ENCODE measurements at places on chromosomes 2 and 18. TPM values are rescaled to one million over a fixed set of nuclear protein-coding genes. Genes with fewer than 3 reads are reported as not detected.

Gene HOXD8
- total RNA-seq: 3.4 TPM

Gene NOL4
- not detected for total RNA-seq

Gene PRLH
- total RNA-seq: not detected

Gene FBXO41
- total RNA-seq: 0.22 TPM

Gene ALPI
- not detected for total RNA-seq

Gene SCN7A
- total RNA-seq: 3.9 TPM

Gene TCF7L1
- 9.8 TPM for total RNA-seq

Gene SGPP2
- 0.06 TPM for total RNA-seq

GRCh38 chr2:99545066-99545465 lies 55.2 kb upstream of the REV1 start:
- no peak for DNase-seq

GRCh38 chr2:96648306-96648930 lies 5.9 kb downstream of the FER1L5 start:
- DNase-seq: no peak

DNA sequence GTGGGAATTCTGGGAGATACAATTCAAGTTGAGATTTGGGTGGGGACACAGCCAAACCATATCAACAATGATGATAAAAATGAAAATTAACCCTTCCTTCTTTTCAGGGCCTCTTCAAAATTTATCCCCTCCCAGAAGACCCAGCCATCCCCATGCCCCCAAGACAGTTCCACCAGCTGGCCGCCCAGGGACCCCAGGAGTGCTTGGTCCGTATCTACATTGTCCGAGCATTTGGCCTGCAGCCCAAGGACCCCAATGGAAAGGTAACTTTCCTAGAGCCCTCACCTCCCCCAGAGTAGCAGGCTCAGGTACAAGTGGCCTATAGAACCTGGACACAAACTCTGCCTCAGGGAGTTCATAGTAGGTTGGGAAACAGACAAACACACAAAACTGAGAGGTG lies 205.4 kb downstream of the DYSF start:
- no peak for DNase-seq

DNA sequence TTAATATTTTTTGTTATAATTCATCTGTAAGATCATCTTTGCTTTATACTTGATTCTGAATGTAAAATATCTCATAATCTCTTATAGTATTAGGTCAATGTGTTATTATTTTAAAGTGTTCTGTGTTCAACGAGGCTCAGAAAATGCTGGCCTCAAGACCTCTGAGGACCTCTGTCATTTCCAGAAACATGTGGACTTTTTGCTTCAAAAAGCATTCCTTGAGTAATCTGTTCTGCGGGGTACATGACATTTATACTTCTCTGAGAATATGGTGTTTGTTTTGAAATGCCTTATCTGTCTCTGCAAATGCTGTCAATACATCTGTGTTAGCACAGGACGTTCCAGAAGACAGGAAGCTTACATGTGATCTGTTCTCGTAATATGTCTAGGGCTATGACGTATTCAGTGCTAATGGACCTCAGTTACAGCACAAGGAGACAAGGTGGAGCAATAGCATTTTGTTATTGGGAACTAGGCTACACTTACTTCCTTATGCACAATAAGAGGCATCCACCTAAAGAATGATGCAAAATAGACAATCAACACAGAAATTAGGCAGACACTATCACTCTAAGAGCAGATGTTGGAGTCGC lies 37.6 kb upstream of the IL1RL1 start:
- DNase-seq: no peak

GRCh38 chr2:1701020-1701419 lies 43.3 kb downstream of the PXDN start:
- DNase-seq: no peak

- DNase-seq: no peak
Observed at GRCh38 chr2:225328192-225328591, 71.3 kb upstream of the NYAP2 start.

DNA sequence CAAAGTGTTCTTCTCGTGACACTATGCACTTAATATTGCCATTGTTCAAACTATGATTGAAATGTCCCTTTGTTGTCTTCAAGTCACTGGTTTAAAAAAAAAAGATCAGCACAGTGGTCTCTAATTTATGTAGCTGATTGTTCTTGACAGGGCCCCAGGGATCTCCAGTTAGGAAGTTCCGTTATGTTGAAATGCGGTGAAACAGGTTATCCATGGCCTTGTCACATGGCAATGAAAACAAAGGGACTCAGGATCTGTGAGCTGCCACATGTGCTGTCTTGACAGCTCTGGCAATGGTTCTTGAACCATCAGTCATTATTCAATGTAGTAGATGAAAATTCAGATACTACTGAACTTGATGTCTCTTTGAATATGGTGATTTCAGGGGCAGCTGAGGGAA lies 147.4 kb downstream of the SETBP1 start:
- DNase-seq: no peak

- no peak for DNase-seq
Observed at GRCh38 chr2:177433402-177433801, 40.8 kb downstream of the AGPS start.

GRCh38 chr2:29398384-29399237 lies 283.4 kb downstream of the CLIP4 start:
- no peak for DNase-seq

GRCh38 chr18:3451989-3452749 lies 2.2 kb downstream of the TGIF1 start:
- DNase-seq: peak; percentile 42

DNA sequence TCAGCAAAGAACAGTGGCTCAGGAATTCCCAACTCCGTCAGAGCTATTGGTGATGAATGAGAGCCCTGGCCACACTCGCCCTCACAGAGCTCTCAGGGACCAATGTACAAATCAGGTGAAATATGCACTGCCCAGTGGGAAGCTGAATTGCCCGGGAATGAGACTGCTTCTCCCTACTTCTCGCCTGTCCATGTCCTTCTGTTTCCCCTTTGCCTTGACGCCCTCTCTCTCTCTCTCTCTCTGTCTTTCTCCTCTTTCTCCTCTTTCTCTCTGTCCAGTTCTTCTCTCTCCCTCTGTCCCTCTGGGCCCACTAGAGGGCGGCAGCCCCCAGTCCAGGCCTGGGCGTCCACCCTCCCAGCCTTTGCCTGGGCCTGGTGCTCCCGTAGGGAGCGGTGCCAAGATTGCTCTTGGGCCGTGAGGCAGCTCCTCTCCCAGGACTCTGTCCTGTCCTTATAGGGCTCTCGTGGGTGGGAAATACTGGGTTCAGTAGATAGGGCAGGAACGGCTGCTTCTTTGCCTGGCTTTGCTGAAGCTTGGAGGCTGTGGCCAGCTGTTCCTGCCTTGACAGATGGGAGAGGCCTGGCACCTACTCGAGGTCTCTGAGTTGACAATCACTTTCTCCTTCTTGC lies 28.4 kb upstream of the PUM2 start:
- DNase-seq: peak; percentile 86

GRCh38 chr2:51247252-51247805 lies 215.4 kb upstream of the NRXN1 start:
- DNase-seq: no peak

DNA sequence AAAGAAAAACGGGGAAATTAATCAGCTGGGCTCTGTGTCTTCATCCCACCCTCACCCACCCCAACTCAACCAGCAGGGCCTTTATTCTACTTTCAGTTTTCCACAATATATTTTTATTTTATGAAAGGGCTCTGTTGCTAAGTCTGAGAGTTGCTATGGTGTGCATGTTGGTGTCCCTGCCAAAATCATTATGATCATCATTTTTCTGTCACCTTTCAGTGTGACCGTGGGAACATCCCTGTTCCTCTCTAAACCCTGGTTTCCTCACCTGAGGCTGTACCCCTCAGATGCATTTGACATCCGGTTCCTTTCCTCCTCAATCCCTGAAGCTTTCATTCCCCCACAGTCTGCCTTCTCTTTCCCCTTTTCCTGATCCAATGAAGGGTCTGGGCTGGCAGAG lies 180.5 kb downstream of the ZFP36L2 start:
- no peak for DNase-seq

GRCh38 chr2:26279886-26280285 lies 35.1 kb downstream of the HADHB start:
- no peak for DNase-seq

GRCh38 chr2:195657634-195658540 lies 861 bp downstream of the SLC39A10 start:
- peak; percentile 70 for DNase-seq

DNA sequence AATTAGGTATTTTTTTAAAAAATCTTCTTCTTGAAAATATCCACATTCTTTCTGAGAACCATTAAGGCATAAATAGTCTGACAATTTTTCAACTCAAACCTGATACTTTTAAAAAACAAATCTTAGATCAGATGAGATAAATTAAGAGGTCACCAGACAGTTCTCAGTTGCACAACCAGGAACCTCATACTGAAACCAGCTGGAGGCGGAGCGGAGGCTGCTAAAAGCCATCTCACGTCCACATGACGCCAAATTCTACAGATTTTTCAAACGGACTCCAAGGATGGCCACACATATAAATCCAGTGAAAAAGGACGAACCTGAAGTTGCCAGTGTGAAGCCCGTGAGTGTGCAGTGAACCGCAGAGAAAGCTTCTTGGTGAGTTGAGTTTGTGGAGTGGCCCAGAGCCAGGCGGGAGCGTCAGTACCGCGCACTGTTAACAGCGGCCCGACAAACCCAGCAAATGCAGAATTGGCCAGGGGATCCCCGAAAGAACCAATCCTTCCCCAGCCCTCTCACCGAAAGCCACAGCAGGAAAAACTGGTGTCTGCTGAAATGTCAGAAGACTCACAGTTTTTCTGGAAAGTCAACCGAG lies 53.1 kb upstream of the BBS5 start:
- DNase-seq: no peak

DNA sequence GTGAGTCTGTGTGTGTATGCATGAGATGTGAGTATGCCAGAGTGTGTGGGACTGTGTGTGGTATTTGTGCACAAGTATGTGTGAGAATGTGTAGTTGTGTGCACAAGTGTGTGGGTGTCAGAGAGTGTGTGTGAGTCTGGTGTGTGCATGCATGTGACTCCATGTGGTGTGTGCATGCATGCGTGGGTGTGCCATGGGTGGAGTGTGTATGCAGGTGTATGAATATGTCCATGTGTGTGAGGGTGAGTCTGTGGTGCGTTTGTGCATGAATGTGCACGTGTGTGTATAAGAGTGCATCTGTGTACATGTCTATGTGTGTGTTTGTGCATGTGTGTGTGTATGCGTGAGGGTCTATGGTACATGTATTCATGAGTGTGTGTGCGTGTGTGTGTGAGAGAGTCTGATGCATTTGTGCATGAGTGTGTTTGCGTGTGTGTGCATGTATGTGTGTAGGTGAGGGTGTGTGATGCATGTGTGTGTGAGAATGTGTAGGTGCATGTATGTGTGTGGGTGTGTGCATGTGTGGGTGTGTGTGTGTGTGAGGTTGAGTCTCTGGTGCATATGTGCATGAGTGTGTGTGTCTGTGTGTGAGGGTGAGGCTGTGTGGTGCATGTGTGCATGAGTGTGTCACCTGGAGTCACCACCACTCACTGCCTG lies 226.8 kb downstream of the LDLRAD4 start:
- DNase-seq: peak; percentile 23

GRCh38 chr2:237299906-237300305 lies 114.1 kb downstream of the COL6A3 start:
- DNase-seq: no peak

GRCh38 chr18:59006461-59007067 lies 133.1 kb upstream of the SEC11C start:
- no peak for DNase-seq

DNA sequence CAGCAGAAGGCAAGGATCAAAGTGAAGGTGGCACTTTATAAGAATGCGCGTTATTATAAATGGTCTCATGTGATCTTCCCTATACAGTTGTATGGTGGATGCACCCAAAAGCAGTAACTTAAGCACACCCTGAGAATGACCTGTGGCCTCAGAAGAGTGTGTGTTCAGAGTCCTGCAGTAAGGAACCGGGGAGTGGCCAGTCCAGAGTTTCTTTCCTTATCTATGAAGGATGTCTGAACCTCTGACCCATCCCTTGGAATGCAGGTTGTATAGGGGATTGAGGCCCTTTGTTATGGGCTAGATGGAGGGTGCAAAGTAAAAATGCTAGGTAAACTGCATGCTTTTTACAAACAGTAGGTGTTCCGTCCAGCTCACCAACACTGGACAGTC lies 43.6 kb upstream of the ANKRD44 start:
- DNase-seq: no peak

GRCh38 chr2:24745825-24746224 lies 47.4 kb downstream of the PTRHD1 start:
- no peak for DNase-seq

DNA sequence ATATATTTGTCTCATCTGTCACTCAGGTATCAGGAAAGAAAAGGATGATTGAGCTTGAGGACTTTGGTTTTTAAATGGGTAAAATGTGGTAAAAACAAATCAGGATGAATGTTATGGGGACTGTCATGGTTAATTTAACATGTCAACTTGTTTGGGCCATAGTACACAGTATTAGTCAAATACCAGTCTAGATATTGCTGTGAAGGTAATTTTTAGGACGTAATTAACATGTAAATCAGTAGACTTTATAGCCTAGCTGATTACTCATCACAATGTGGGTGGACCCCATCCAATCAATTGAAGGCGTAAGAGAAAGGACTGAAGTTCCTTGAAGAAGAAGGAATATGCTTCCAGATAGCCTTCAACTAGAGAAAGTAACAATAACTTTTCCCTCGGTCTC lies 275.7 kb upstream of the ZNF804A start:
- DNase-seq: no peak

DNA sequence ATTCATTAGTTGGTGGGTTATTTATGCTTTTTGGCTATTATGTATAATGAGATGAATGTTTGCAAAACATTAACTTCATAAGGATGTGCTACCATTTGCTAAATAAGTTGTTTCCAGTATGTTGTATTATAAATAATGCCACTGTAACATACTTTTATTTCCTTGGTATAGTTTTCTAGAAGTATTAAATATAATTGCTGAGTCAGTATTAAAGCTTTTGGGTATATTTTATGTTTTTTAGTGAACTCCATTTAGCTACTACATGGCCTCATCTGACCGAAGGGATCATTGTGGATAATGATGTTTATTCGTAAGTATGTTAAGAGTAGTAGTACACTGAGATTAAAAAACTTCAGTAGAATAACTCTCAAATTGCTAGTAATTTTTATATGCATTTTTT lies 73.8 kb downstream of the RAB3GAP1 start:
- DNase-seq: no peak

- DNase-seq: no peak
Observed at GRCh38 chr2:164542581-164543021, 78.7 kb downstream of the GRB14 start.

DNA sequence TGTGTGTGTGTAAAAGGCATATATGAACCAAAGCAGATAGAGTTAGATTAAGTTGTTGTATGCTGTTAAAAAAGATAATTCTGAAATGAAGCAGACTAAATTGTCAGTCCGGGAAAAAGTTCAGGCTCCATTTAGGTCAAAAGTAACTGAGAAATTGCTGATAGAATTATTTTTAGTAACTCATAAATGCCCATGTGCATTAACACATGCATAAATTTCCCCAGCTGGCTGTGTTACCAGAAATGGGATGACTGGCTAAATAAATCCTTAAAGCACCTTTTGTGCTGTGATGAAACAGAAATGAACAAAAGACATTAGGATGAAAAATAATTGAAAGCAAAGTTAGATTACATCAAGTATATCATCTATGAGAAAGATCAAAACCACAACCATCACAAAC lies 111.3 kb downstream of the NYAP2 start:
- no peak for DNase-seq

GRCh38 chr2:48508461-48509124 lies 21.4 kb upstream of the STON1 start:
- no peak for DNase-seq
